ENCODE measurements at places on chromosomes 6 and 20.

- DNase-seq, result no peak
Measured at GRCh38 chr6:132616677-132617076, 7.4 kb downstream of the TAAR2 start.

DNA sequence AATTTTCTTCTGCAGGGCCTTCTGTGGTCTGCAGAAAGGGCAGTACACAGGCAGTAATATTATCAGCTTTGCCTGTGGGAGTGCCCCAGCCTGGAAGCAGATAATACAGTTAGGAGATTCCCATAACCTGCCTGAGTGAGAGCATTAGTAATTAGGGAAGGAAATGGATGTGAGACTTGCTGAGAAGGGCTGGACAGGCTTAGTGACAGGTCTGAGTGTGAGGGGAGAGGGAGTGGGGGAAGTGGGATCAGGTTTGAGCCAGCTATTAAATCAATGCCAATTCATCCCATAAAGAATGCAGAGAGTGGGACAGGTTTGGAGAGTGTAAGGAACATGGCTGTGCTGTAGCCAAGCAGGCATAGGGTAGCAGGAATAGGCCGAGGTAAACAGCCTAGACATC, 10.1 kb upstream of the CFAP206 start:
- no peak for DNase-seq

GRCh38 chr20:8036771-8037170, 17.2 kb upstream of the TMX4 start:
- no peak for DNase-seq

DNA sequence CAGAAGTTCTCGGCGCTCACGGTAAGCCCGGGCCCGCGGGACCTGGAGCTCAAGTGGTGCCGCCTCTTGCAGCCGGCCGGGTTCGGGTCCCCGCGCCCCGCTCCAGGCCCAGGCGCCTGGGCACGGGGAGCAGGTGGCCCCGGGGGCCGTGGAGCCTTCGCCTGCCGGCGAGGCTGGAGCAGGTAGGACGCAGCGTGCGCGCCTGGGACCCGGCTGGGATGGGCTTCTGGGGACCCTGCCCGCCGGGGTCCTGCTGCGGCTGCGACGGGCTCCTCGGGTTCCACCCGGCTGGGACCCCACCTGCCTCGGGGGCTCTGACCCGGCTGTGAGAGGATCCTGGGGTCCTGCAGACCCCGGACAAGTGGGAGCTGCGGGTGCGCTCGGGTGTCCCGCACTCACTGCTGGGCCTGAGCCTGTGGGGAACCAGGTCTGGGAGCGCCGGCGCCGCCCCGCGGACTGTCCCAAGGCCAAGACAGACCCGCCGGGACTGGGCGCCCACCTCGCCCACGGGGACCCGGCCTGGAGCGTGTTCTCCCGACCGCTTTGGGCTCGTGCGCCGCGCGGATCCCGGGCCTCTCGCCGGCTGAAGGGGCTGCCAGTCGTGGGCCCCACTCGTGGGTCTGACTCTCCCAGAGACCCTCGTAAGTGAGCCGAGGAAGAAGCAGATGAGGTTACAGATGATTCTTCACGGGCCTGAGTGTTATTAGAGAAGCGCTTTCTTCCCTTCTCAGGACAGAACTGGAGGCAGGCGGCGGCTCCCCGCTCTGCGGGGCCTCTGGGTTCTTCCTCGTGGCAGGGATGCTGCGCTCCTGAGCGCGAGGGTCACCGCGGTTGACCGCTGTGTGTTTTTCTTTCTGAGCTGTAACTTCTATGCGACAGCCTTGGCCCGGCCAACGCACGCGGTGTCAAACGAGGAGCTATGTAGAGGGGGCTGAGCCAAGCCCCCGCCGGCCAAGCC, 729 bp downstream of the SMOC2 start:
- DNase-seq, result no peak

DNA sequence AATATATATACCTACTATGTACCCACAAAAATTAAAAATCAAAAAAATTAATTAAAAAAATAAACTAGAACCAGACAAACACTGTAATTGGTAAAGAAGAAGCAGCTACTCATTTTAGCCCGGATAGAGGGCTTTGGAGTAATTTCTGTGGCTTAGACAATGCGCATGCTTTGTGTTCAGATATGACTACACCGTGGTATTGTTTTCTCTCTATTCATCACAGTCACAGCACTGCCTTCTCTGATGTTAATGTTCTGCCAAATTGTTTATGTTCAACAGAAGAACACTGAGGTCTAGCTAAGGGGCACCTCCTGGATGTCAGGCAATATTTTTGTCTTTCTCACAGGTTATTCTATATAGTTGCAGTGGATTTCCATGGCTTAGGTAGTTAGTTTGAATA, 77.5 kb upstream of the GJE1 start:
- DNase-seq, result no peak

- DNase-seq, result no peak
Measured at GRCh38 chr20:23436681-23437080, 2.8 kb upstream of the CSTL1 start.

DNA sequence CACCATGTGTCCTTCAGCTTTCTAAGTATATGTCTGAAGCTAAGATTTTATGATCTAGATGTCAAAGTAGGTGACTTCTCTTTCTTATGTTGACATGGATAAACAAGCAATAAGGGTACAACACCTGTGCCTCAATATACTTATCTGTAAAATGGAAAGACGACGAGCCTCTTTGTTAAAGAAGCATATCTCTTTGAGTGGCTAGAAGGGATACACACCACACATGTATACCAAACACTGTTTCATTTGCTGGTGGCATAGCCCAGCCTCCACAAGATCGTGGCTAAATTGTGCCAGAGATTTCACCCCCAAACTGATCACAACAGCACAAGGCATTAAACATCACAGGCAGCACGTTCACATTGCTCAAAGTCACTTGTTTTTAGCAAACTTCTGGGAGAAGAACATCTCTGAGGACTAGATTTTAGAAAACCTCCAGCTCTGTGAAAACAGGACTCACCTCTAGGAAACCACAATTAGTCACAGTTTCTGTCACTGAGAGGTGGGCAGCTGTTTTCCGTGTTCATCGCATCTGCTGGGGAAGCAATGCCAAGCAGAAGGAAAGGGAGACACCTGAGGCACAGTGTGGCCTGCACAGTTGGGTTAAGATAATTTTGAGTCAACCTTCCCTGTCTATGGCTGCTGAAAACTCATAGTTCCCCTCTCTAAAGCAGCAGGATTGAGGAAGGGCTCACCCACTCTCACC, 263.0 kb upstream of the PLCB4 start:
- no peak for DNase-seq

DNA sequence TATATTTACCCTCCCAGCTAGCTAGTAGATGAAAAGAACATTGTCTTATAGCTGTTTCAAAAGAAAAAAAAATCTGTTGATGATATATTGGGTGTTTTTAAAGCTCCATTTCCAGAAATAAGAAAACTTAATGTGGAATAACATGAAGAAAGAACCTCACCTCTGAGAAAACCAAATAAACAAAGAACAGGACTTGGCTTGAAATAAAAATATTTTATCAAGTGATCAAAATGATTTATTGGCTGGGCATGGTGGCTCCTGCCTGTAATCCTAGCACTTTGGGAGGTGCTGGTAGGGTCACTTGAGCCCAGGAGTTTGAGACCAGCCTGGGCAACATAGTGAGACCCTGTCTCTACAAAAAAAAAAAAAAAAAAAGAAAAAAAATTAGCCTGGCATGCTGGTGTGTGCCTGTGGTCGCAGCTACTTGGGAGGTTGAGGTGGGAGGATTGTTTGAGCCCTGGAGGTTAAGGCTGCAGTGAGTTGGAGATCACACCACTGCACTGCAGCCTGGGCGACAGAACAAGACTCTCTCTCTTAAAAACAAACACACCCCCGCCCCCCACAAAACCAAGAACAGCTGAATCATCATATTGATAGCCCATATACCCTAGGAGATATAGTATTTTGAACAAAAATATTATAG, 7.9 kb downstream of the RNF24 start:
- no peak for DNase-seq

Measured in activated T-cell treated with anti-CD3 and anti-CD28 coated beads, Interleukin-2, amount 50 U/mL, for 24 hours (primary cell).